Stimulated activated CD8-positive, alpha-beta memory T cell treated with anti-CD3 and anti-CD28 coated beads, Interleukin-15, amount 100 ng/mL, for 24 hours (primary cell): ENCODE measurements at places on chromosomes 4 and X.

GRCh38 chr4:181949704-181950312 lies 293.4 kb upstream of the TENM3 start:
- no peak for DNase-seq

DNA sequence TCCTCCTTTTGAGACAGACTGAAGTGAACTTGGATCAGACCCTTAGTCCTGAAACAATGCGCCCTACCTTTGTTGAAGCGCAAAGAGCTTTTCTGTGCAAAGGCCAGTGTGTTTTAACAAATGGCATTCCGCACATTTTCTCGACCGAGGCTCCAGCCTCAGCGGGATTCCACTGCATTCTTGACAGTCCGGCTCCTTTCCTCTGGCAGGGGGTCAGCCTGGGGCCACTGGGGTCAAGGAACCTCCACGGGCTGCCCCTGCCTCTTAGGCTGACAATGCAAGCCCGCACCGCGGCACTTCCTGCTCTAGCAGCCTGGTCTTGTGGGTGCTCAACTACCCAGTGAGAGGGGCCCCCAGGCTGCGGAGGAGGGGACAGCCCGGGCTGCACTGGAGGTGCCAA lies 47.2 kb upstream of the TFDP3 start:
- DNase-seq = no peak

DNA sequence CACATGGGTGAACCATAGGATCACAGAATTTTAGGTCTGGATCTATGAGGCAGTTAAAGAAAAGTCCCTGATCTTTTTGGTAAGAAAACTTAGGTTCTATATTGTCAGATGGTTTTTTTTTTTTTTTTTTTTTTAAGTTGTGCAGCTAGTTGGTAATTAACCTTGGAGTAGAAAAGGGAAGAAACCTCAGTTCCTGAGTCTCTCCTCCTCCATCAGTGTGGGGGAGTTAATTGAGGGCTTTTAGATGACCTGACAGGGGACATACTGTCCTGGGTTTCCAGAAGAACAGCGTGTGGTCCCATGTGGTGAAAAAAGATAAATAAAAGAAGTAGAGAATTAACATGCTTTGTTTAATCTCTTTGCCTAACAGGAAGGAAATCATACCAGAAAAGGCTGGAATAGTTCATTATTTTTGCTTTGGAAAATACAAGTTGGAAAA lies 123.7 kb downstream of the ARHGAP10 start:
- DNase-seq = no peak

DNA sequence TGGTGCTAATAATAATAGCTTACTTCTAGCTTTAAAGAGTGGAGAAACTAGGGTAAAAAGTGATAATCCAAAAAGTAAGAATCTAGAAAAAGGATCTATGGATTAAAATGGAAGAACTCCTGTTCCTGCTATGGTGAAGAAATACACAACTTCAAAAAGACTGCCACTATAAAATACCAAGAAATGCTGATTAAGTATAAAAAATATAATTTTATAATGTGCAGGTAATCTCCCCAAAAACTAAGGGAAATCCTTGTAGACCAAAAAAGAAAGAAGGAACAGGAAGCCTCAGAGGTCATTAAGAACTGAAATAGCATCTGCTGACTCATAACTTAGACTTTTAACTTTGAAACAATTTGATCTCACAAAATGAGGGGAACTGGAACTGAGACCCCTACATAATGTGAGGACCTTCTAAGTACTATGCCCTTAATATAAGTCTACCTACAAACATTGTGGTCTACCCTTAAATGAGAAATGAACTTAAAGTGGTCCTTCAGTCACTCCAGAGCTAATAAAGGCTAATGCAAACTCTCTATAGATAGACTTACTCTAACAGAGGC lies 50.6 kb upstream of the SRPX start:
- no peak for DNase-seq

- no peak for DNase-seq
These were observed 9.7 kb upstream of the CHRDL1 start for GRCh38 chrX:110805303-110805702.

DNA sequence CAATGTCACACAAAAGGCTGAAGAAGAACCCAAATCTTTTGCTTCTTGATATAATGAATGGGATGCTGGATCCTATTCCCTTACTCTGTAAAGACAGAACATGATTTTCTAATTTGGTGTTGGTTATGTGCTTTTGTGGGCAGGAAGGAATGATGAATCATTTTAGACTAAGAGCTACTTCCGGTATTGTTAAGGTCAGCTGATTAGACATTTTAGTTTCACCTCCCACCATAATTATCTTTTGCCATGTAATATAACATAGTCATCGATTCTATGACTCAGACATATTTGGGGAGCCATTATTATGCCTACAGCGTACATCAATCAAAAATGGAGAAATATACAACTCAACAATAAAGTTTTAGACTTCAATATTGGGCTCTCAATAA lies 265.3 kb downstream of the ZNF674 start:
- no peak for DNase-seq

GRCh38 chr4:155383541-155383940 lies 6.8 kb upstream of the MAP9 start:
- no peak for DNase-seq

GRCh38 chr4:127936974-127937373 lies 28.0 kb downstream of the MFSD8 start:
- DNase-seq = no peak

- no peak for DNase-seq
These were observed 276.6 kb downstream of the DHRSX start for GRCh38 chrX:2224161-2224560.

GRCh38 chr4:140829825-140830224 lies 73.6 kb upstream of the TBC1D9 start:
- no peak for DNase-seq

DNA sequence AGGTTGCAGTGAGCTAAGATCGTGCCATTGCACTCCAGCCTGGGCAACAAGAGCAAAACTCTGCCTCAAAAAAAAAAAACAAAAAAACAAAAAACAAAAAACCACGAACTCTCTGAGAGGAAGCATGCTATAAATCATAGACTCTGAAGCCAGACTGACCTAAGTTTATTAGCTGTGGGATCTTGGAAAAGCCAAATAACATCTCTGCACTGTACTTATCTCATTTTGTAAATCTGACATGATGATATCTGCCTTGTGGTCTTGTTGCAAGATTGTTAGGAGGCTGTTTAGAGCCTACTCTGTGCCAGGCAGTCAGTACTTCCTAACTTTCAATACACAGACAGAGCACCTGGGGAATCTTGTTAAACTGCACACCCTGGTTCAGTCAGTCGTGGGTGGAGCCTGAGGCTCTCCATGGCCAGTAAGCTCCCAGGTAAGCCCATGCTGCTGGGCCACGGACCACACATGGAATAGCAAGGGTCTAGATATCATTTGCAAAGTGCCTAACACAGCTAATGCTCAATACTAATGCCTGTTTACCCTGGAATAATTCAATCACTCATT lies 107.6 kb upstream of the SMIM10 start:
- DNase-seq = no peak

DNA sequence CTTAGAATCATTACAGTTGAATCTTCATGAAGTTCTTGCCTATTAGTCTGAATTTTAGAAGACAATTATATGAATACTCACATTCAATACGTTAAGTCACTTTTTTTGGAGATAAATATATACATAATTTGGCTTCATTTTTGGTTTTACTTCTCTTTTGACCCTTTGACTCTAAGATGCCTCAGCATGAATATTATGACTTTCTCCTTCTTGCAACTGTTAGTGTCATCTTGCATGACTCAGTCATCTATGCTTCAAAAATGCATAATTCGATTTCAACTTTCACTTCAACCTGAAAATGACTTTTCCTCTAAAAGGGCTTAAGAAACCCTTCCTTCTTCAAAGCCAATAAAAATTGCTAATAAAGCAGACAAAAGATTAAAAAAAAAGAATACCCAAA lies 1427.5 kb downstream of the ADGRL3 start:
- DNase-seq = no peak

GRCh38 chrX:153635788-153636668 lies 11.0 kb upstream of the DUSP9 start:
- DNase-seq = no peak

DNA sequence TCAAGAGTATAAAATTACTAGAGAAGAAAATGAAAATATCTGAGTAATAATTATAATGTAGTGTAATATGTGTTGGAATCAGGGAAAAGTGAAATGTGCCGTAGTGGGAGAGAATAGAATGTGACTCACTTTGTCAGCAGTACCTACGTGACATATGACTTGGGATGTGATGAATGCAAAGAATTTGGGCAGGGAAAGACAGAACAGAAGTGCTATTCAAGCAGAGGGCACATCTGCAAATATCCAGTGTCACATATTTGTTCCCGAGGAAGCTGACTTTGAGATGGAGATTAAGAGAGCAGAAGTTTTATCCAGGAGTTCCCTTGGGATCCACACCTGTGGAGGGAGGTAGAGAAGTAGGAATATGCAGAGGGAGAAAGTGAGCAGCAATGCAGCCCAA lies 69.3 kb upstream of the HS3ST1 start:
- no peak for DNase-seq

- no peak for DNase-seq
These were observed 444.3 kb upstream of the ATOH1 start for GRCh38 chr4:93384241-93384640.

DNA sequence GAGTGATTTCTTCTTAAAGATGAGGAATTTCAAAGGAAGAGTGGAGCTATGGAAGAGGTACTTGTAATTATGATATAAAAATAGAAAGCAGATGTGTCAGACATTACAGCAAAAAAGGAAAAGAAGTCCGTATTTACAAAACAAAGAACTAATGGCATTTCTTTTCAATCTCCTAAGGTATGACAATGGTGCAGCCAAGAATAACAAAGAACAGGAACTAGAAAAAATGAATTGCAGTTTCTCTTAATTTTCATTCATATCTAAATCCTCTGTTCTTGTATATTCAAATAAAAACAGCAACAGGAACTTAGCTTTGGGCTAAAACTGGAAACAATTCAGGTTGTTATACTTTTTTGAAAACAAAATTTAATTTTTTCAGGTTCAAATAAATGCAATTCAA lies 105.1 kb downstream of the SPRY1 start:
- DNase-seq = no peak

DNA sequence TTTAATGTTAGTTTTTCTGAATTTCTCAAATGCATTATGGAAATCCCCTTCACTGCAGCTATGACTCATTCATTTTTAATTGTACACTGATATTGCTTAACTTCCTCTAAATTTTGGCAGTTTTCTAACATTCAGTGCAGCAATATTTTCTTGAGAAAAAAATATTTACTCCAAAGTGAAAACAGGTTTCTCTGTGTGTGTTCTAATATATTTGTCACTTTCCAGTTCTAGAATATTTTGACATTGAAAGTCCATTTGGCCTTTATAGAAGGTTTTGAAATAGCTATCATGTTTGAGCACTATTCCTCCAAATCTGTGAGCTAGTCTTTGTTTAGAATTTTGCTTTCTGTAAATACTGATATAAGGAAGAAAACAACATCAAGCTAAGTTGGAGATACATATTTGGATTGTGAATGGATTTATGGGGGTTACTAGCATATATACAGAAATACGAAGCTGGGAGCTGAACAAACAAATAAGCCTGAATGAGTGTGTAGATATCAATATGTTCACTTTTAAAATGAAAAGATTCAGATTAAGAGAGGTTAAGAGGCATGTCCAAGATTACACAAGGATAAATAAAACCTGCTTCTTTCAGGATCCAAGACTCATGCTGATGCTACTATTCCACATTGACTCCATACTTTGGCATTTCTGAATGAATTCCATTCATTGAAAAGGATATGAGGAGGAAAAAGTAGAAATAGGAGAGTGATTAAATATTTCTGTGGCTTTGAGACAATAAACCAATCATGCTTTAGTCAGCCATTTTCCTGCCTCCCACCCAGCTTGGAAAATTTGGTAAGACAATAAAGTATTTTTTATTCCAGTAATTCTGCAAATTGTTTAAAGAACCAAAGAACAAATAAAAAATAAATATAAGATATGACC lies 57.3 kb upstream of the SLIT2 start:
- DNase-seq = no peak

DNA sequence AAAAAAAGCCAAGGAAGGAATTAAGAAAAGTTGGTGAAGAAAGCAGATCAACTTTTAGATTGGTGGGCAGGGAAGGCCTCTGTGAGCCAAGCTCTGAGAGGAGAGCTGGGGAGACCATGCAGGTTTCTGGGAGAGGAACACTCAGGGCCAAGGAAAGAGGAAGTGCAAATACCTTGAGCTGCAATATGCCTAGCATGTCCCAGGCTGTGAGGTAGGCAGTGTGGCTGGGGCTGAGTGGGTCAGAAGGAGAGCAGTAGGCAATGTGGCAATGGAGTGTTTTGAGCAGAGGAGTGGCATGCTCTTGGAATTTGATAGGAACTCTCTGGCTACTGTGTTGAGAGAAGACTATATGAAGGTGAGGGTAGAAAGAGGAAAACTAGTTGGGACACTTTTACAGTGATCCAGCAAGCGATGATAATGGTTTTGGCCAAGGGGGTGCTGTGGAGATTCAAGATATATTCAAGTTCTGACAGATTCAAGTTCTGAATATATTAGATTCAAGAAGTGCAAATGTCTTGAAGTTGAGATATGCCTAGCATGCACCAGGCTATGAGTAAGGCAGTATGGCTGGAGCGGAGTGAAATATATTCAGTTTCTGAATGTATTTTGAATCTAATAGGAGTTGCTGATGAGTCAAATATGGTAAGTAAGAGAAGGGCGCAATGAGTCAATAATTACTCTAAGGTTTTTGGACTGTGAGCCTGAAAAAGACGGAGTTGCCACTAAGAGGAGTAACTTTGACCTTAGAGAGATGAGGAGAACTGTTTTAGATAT lies 172.5 kb downstream of the CAMK2D start:
- no peak for DNase-seq

GRCh38 chr4:4432341-4433125 lies 45.6 kb downstream of the NSG1 start:
- no peak for DNase-seq

GRCh38 chr4:55670695-55671094 lies 34.6 kb upstream of the NMU start:
- no peak for DNase-seq

DNA sequence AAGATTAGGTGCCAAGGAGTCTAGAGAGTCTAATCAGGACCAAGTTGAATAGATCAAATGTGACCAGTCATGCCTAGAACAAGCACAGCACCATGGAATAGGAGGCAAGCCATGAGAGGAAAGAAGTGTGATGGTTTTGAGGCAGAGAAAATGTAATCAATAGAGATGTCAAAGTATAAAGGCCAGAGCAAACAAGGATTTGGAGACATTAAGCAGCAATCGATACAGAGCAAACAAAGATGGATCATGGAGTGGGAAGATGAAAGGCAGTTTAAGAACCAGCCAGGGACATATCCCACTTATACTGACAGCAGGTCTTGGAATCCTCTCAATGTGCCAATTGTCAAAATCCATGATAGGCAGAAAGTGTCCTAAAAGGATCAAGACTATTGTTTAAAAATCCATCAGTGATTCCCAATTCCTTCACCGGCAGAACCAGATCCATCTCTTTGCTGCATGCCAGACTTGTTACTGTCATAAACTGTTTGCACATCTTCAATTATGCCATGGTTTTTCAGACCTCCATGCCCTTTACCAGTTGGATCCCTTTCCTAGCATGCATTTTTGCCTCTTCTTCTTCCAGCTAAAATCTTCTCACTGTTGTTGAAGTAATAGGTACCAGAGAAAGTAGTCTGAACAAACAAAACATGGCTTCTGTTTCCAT lies 520.7 kb upstream of the ARX start:
- DNase-seq = no peak
